ENCODE measurements at places on chromosomes 5 and 9.

- DNase-seq = no peak
Observed at GRCh38 chr5:4704951-4705350, 435.2 kb upstream of the ADAMTS16 start.

DNA sequence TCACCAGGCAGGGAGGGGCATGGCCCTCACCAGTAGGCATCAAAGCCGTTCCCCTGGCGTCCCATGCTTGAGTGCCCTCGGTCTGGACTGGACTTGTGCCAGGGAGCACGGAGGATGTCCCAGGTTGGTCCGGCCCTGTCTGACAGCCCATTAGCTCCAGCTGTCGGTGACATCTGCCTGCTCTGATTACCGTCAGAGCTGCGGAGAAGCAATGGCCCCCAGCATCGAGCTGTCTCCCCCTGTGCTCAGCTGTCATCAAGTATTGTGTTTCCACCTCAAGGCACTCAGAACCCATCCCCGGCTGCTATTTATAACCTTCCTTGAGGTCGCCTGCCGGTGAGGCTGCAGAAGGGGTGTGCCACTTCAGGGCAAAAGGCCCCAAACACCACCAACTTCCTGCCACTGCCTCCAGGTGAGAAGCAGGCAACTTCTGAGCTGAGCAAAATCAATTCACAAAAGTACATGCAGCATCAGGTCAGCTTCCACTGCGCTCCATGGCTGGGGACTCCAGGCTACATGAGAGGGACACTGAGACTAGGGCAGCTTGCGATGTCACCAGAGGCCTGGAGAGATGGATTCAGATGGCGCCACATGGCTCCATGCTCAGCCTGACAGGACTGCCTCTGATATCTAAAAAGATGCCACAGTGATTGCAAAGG is 142.7 kb downstream of the C5orf15 start:
- no peak for DNase-seq

GRCh38 chr5:159409801-159410200 is 79.5 kb upstream of the IL12B start:
- no peak for DNase-seq

DNA sequence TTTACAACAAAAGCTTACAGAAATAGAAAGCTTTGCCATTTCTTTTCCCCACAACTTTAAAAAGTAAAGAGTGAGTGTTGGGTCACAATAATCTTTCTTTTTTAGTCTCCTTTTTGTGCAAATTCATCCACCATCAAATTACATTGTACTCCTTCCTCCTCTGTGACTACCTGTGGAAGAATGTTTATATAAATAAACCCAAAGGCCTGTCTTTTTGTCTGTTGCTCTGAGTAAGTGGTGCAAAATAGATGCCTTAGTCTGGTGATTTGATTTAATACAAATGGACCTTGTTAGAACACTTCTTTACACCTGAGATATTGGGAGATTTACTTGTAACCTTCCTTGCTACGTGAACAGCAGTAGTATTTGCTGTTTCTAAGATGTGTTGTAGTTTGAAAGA is 53.5 kb upstream of the TAF11L2 start:
- no peak for DNase-seq
